Testis (tissue), 5 donors: ENCODE measurements at places on chromosomes 13 and 19.

DNA sequence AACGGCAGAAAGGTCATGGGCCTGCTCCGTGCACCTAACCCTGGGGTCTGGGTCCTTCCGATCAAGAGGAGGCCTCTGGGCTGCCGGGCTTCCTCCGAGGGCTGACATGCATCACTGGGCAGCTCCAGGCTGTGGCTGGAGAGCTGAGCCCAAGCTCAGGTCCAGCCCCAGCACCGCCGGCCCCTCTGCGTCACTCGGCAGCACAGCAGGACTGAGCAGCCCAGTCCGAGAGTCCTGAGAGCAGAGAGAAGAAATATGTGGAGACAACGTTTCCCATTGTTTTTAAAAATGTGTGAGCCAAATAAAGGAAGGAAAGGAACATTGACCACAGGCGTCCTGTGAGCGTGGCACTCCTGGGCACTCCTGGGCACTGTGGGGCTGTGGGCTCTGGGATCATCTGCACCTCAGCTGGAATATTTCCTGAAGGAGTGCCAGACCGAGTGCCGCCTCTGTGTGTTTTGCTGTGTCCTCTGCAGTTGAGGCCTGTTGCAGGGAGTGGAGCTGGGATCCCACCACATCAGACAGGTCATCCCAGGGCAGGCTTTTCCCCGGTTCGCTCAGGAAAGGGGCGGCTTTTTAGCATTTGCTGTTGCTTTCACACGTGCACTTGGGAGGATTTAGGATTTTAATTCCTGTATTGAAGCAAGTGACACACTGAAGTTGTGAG lies 37.8 kb upstream of the TFDP1 start:
- DNase-seq: peak; percentile 46

- no peak for DNase-seq
Measured at GRCh38 chr13:110643768-110644421, 28.6 kb downstream of the NAXD start.

DNA sequence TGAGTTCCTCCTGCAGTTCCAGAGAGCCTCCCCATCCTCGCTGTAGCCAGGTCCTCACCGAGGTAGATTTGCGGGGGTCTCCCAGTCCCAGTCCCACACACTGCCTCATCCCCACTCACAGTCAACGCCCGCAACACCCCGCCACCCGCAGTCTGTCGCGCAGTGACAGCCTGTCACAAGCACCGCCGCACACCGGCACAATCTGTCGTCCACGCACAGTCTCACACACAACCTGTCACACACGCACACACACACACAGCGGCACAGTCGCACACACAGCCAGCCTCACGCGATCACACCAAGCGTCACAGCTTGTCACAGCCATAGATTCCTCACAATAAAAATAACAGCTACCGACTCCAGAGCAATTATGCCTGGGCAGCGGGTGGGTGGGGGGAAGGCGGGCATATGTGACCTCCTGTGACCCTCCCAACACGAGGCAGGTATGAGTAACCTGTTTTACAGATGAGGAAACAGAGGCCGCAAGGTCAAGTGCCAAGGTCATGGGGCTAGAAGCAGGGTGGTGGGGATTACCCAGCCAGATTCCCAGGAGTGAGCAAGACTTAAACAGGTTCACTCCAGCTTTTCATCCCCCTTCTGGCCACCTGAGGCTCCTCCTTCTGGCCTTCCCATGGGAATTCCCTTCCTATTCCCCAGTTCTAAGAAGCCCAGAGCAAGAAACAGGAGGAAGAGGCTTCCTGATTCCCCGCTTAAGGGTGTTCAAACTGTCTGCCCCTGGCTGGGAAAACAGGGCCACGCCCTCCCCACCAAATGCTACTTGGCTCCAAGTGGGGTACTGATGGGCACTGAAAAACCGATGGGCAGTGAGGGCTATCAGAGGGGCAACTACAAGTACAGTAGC lies 13.9 kb downstream of the NFIX start:
- no peak for DNase-seq

- no peak for DNase-seq
Measured at GRCh38 chr13:45705918-45706317, 3.8 kb downstream of the CBY2 start.

DNA sequence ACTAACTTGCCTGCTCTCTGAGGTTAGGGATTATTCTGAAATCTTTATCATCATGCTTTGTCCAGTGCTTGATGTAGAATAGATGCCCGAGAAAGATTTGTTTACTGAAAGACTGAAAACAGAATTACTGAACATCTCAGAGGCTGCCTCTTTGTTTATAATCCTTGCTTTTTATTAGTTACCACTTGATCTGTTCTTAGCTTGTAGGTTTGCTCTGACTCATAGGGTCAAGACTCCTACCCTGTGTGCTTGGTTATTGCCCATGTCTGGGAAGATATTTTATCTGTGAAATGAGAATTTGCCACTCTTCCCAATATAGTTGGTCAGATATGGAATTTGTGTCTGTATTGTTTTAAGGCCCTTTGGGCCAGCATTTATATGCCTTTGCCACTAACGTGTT lies 675.3 kb downstream of the DIAPH3 start:
- DNase-seq: no peak

GRCh38 chr19:763869-764268 lies 13.0 kb downstream of the MISP start:
- DNase-seq: no peak

DNA sequence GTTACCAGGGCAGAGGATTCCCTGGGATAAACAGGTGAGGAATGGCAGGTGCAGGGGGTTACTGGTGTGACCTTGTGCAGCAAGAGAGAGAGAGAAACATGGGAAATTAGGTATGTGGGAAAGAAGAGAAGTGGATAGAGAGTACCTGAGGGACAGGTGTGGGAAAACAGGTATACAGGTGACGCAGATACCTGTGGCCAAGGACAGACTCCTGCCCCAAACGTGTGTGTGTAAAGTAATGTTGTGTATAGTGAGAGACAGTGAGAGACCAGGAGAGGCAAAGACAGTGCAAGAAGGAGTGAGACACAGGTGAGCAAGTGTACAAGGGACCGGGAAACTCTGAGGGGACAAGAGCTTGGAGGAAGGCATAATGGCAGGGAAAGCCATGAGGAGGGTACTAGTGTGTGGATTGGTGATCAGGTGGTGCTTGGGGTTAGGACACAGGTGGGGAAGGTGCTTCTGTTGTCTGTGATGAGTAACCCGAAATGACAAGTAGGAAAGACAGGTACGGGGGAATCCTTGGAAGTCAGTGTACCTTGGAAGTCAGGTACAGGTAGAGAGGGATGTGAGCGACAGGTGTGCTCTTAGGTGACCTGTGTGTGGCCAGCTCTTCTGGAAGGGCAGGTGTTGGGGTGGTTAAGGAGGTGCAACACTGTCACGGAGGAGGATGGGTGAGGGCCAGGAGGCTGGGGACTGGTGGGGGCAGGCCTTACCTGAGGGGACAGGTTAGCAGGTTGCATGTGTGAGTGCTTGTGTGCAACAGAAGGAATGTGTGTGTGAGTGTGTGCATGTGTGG lies 2.8 kb downstream of the ERFL start:
- no peak for DNase-seq

- no peak for DNase-seq
Measured at GRCh38 chr13:42283574-42283973, 11.6 kb downstream of the AKAP11 start.

- DNase-seq: no peak
Measured at GRCh38 chr13:101570410-101570809, 117.9 kb downstream of the ITGBL1 start.

DNA sequence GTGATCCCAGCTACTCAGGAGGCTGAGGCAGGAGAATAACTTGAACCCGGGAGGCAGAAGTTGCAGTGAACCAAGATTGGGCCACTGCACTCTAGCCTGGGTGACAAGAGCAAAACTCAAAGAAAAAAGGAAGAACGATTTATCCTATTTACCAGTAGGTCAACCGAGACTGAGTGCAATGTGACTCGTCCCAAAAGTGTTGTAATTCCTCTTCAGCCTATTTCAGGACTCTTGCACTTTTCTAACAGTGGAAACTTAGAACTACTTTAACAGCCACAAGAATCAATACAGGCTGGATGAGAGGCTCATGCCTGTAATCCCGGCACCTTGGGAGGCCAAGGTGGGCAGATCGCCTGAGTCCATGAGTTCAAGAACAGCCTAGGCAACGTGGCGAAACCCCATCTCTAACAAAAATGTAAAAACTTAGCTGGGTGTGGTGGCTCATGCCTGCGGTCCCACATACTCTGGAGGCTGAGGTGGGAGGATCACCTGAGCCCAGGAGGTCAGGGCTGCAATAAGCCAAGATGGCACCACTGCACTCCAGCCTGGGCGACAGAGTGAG lies 4.3 kb upstream of the NR1H2 start:
- no peak for DNase-seq

DNA sequence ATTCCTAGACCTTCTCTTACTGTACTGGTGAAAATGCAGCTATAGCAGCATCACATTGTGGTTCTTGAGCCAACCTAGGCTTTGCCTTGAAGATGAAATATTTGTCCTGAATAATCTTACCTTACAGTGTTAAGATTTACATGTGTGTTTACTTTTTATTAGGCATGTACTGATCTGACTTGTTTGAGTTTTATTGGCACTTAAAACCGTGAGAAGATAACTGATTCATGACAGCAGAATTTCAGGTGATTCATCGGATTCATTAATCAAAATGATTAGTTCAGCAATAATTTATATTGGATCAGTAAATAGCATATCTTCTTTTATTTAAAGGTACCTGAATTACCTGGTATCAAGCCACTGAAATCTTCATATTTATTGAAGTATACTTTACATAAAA lies 296.3 kb downstream of the KLF5 start:
- DNase-seq: no peak

DNA sequence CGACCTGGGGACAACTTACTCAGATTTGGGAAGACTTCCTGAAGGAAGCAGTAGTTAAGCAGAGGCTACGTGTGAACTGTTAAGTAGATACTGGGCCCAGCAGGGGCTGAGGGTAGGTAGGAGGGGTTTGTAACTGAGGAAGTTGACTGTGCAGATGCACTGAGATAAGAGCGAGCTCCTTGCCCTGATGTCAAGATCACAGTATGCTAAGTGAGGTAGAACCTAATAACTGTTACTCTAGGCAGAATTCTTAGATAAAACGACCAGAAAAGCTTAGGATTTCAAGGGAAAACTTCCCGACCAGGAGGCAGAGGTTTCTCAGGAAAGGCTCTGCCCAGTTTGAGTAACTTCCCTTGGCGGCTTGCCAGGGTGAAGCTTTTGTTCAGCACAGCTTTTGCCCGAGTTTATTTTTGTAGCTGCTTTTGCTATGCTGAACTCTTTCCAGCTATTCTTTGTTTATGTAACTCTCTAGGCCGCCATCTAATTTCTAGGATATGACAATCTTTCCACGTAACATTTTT lies 632.1 kb downstream of the DIAPH3 start:
- peak; percentile 76 for DNase-seq

DNA sequence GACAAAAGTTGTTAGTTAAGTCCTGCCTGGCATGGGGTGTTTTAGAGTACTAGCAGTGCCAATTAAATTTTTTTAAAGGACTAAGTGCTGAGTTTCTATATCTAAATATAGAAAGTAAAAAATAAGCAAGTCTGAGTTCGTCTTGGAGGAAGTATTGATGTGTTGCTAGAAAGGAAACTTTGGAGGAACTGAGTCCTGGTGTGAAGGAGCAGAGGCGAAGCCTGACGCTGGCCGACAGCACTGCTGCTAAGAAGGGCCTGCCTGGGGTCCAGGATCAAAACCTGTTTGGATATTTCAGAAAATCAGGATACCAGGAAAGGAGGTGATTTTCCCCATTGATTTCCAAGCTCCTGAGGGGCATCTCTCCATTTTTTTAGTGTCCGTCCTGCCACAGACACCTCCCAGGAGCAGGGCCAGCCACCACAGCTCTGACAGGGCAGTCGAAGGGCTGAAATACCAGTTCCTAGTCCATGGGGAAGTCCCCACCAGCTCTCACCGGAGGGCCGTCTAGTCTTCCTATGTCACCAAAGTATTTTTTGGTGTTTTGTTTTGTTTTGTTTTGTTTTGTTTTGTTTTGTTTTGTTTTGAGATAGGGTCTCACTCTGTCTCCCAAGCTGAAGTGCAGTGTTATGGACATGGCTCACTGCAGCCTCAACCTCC lies 38.2 kb upstream of the NPAS1 start:
- no peak for DNase-seq

- DNase-seq: no peak
Measured at GRCh38 chr13:27977476-27978300, 8.6 kb upstream of the CDX2 start.

- no peak for DNase-seq
Measured at GRCh38 chr13:67792151-67792676, 562.1 kb upstream of the PCDH9 start.

GRCh38 chr19:41000310-41000737 lies 9.2 kb downstream of the CYP2B6 start:
- DNase-seq: no peak

GRCh38 chr19:11159598-11160439 lies 4.2 kb upstream of the SPC24 start:
- DNase-seq: no peak

DNA sequence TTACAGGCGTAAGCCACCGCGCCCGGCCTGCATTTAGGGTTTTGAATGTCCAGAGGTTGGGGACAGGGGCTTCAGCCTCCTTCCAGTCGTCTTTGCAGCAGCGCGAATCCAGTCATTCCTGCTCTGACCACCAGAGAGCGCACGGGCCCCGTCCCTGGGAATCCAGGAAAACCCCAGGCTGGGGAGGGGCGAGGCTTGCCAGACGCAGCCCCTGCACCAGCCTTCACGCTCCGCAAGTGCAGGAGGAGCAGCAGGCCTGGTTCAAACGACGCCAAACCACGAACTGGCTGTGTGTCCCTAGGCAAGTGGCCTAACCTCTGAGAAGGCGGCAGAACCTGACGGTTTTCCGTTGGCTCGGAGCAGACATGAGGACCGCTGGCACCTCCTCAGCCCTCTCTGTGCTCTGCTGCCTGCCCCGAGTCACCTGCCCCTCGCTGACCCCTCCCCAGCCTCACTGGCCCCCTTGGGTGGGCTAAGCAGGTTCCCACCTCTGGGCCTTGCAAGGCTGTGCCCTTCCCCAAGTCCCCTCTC lies 2.0 kb upstream of the RNF126 start:
- peak; percentile 83 for DNase-seq

DNA sequence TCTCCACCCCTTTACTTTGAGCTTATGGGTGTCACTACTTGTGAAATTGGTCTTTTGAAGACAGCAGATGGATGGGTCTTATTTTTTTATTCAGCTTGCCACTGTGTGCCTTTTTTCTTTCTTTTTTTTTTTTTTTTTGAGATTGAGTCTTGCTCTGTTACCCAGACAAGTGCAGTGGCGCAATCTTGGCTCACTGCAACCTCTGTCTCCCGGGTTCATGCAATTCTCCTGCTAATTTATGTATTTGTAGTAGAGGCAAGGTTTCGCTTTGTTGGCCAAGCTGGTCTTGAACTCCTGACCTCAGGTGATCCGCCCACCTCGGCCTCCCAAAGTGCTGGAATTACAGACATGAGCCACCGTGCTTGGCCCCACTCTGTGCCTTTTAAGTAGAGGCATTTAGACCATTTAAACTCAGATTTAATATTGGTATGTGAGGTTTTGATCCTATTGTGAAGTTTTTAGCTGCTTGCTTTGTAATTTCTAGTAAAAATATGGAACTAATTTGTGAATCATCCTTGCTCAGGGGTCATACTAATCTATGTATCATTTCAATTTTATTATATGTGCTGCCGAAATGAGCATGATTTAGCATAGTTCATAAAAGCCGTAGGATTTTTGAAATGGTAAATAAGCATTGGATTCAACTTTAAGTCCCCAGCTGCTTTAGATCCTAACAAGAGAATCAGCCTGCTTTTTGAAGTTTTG lies 584.5 kb downstream of the SLITRK1 start:
- no peak for DNase-seq

- no peak for DNase-seq
Measured at GRCh38 chr19:29120466-29120865, 92.5 kb downstream of the UQCRFS1 start.
